ENCODE measurements at places on chromosomes 7 and 10.
A peak's percentile ranks its signal among the peaks of the same experiment; 100 is the strongest.

GRCh38 chr7:87375662-87376435 is 30.4 kb downstream of the CROT start:
- no peak for DNase-seq

DNA sequence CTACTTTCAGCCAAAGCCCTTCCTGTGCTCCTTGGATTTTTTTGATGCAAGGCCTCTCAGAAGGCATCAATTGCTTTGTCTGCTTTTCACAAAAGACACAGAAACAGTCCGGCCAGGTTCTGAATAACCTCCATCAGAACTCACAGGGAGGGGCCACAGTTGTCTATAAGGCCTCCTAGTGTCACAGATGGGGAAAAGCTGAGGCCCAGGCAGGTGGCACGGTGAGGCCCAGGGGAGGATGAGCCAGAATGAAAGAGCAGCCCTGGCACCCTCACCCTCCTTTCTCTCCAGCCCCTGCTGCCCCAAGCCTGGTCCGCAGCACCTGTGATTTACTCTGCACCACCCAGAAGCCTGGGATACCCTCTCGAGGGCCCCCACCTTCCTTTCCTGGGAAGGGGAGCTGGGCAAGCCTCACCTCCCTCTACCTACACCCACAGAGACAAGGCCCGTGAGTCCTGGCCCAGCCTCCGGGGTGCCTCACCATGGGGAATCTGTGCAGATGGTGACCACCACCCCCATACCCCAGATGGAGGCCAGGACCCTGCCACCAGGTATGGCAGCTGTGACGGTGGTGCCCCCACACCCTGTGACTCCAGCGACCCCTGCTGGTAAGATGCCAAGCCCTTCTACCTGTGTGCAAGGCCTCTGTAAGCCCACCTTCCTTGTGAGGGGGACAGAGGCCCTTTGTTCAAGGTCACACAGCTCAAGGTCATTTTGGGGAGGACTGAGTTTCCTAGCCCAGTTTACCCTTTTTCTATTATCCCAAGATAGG is 26.2 kb upstream of the ZNF467 start:
- peak; percentile 38 for DNase-seq

GRCh38 chr7:25402532-25402931 is 174.2 kb upstream of the NPVF start:
- DNase-seq: no peak

GRCh38 chr10:111207500-111207899 is 130.7 kb downstream of the ADRA2A start:
- DNase-seq: peak; percentile 9

GRCh38 chr7:17520941-17521340 is 222.5 kb downstream of the AHR start:
- no peak for DNase-seq

DNA sequence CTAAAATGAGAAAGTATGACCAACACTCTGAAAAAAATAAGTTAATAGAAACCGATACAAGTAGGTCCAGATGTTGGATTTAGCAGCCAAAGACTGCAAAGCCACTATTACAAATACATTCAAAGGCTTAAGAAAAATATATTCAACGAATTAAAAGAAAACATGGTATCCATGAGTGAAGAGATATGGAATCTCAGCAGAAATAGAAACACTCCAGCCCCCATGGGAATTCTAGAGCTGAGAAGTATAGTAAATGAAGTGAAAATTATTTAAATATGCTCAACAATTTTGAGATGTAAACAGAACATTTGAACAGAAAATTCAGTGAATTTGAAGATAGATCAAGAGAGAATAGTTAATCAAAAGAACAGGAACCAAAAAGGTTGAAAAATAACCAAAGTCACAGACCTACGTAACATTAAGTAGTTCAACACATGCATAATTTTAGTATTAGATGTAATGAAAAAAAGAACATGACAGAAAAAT is 72.0 kb upstream of the WIPF3 start:
- DNase-seq: no peak

DNA sequence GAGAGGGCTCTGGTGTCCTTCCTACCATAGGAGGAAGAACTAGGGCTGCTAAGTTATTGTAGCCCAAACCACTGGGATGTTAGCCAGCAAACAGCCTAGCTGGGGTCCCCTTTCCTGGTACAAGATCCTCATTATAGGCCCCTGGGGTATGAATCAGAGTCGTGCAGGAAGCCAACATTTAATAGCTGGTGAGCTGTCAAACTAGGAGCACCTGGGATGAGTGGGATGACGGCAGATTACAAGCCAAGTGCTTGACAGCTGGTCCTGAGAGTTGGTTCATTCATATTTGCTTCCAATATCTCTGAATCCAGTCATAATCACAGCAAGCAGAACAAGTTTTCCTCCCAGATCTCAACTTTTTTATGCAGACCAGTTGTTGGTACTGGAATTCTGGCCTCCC is 25.1 kb upstream of the DNAJB12 start:
- DNase-seq: no peak

- peak; percentile 60 for DNase-seq
Measured at GRCh38 chr7:23020742-23021401, 6.9 kb upstream of the HYCC1 start.
